Daoy (cell line): ENCODE measurements at places on chromosomes 5 and 9. TPM values are rescaled to one million over a fixed set of nuclear protein-coding genes. Genes with fewer than 3 reads are reported as not detected.
A peak's percentile ranks its signal among the peaks of the same experiment; 100 is the strongest.

GRCh38 chr5:17412760-17413671, 85.0 kb upstream of the TAF11L2 start:
- DNase-seq = peak; percentile 38

- no peak for DNase-seq
Observed at GRCh38 chr5:376799-377325, 55.3 kb downstream of the AHRR start.

DNA sequence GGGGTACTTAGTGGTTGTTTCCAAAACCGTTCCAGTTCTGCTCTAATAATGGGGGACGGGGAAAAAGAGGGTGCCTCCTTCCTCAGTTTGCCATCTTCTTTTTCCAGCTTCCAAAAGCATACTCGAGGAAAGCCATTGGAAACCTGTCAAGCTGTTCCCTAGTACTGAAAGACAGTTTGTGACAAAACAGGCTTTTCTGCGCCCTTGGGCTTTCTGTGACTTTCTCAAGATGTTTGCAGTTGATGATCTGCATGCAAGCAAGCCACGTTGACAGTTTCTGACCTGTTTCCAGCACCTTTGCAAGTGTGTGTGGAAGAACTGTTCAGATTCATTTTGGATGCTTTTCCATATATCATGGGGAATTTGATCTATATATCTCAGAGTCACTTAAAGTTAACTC, 26.7 kb upstream of the PALM2AKAP2 start:
- no peak for DNase-seq

GRCh38 chr5:132898094-132898493, 24.6 kb downstream of the LEAP2 start:
- no peak for DNase-seq

DNA sequence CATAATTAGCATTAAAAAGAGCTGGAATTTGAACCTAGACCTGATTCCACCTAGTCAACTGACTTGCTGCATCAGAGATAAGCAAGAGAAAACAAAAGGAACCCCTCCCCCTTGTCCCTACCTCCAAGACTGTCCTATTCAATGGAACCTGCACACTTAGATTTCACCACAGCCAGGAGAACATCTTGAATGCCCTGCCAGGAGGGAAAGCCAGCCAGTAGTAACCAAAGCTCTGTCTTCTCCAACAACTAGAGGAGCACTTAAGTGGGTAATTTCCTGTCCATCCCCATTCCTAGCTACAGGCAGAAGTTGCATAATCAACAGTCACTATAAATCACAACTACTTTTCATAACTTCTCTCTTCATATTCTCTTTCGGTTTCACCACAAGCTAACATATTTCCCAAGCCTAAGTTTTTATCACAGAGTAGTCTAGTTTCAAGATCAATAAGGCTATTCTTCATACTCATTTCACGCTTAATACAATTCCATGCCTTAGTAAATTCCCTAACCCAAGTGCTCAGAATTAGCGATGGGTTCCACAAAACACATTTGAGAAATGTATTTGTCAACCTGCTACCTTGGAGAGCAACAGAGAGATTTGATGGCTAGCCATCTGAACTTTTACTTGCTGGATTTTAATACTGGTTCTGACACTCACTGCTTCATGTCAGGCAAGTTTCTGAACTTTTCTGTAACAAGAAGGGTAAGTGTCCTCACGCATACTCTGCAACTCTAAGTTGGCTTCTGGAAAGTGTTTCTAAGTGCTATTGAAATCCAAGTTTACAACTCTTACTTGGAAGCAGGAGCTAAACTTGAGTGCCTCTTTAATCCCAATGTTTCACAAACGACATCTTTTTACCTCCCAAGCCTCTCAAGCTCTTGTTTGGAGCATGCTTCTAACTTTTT, 2.0 kb downstream of the DENND1A start:
- peak; percentile 36 for DNase-seq

Gene RXFP3
- total RNA-seq = not detected in 2 replicates

Gene COX7C
- 539 and 714 TPM in 2 replicates for total RNA-seq

DNA sequence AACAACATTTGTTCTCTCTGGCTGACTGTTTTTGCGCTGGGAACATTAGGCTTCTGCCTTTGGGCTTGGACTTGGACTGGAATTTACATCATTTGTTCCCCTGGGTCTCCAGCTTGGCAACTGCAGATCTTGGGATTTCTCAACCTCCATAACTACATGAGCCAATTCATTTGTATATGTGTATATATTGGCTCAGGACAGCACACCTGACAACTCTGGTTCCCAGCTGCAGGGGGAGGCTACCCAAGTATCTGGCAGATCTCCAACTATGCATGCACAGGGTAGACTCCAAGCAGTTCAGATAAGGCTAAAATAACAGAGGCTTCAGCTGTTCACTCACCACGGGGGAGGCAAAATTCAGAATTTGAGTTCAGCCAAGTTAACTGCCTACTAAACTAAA, 31.6 kb upstream of the F2RL1 start:
- peak; percentile 94 for DNase-seq

GRCh38 chr5:139561655-139562451, 714 bp downstream of the UBE2D2 start:
- DNase-seq = peak; percentile 43

- DNase-seq = no peak
Observed at GRCh38 chr9:137721899-137722298, 103.1 kb downstream of the EHMT1 start.

DNA sequence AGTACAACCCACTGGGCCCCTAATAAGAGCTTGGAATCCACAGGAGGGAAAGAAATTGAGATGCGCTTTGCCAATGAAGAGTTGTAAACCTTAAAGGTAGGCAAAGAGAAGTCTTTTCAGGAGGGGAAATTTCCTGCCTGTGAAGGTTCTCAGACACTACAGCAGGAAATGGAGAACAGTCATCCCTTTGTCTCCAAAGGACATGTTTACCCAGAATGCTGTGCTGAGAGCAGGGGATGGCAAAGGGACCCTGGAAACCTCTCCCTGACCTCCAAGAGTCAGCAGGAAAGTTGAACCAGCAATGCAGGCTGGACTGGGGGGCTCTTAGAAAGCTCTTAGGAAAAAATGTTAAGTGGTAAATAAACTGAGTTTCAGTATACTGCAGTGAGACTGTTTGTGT, 103.2 kb downstream of the AK8 start:
- no peak for DNase-seq

- DNase-seq = peak; percentile 90
Observed at GRCh38 chr5:177500685-177501522, 3.5 kb upstream of the PDLIM7 start.

DNA sequence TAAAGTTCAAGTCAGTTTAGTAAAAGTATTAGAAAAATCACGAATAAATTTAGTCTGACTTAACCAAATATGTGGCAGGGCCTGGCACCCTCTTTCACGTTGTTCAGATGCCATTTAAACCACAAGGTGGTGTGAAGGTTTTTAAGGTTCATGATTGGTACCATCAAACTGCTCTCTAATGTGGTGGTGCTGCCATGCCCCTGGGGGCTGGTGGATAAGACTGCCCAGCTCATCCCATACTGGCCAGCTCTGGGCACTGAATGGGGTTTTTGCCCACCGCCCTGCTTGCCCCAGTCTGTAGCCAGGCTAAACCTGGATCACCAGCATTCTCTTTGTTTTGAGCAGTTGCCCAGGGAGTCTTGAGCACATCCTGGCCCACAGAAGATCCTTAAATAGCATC, 159.3 kb downstream of the GABBR2 start:
- DNase-seq = no peak

- DNase-seq = no peak
Observed at GRCh38 chr5:124050120-124050770, 538.3 kb downstream of the CSNK1G3 start.

Gene YTHDC2
- 21.3 and 31.4 TPM in 2 replicates for total RNA-seq

- DNase-seq = no peak
Observed at GRCh38 chr9:129489838-129490582, 130.9 kb downstream of the C9orf50 start.

GRCh38 chr9:113026200-113026599, 14.2 kb upstream of the ZNF883 start:
- DNase-seq = no peak

Gene HACD4
- total RNA-seq = not detected in 2 replicates

Gene IGIP
- total RNA-seq = 1.6 and 1.8 TPM in 2 replicates

DNA sequence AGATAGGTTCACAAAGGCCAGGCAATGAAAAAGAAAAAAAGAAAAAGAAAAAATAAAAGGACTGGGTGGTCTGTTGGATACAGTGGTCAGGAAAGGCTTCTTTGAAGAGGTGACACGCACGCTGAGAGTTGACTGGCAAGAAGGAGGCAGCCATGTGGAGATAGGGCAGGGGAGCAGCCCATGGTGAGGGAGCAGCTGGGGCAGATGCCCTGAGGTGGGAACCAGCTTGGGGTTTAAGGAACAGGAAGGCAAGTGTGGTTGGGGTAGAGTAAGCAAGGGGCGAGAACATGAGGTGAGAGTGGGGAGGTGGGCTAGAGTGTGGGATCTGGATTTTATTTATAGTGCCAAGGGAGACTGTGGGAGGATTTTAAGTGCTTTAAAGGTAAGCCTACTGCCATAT, 6.8 kb downstream of the ENHO start:
- DNase-seq = no peak

DNA sequence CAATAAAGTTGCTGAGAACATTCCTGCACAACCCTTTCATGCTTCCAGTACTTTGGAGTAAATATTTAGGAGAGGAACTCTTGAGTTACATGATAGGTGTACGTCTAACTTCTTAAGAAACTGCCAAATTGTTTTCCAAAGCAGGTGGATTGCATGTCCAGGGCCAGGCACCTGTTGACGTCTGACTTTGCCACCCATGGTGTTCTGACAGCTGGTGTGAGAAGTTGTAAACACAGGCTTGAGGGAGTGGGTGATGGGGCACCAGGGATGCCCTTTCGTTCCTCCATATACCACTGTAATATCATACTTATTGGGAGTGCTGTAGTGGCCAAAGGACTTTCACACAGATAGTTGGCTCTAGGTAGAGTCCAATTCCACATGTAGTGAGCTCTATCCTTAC, 352.1 kb downstream of the GADD45G start:
- no peak for DNase-seq

DNA sequence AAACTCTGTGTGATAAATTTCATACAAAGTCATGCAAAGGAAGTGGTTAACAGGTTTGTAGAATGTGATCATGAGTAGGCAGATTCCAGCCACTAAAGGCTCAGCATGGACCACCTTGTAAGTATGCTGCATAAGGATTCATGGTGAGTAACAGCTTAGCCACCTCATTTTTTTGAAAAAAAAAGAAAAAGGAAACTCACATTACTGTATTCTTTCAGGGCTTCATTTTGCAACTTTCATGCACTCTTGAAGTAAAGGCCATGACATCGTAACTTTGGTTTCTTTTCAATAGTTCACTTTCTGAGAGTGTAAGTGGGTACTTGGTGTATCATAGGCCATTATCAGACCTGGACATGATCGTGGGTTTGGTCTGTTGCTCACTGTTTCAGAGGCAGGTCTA, 175.1 kb downstream of the PCSK1 start:
- peak; percentile 66 for DNase-seq

DNA sequence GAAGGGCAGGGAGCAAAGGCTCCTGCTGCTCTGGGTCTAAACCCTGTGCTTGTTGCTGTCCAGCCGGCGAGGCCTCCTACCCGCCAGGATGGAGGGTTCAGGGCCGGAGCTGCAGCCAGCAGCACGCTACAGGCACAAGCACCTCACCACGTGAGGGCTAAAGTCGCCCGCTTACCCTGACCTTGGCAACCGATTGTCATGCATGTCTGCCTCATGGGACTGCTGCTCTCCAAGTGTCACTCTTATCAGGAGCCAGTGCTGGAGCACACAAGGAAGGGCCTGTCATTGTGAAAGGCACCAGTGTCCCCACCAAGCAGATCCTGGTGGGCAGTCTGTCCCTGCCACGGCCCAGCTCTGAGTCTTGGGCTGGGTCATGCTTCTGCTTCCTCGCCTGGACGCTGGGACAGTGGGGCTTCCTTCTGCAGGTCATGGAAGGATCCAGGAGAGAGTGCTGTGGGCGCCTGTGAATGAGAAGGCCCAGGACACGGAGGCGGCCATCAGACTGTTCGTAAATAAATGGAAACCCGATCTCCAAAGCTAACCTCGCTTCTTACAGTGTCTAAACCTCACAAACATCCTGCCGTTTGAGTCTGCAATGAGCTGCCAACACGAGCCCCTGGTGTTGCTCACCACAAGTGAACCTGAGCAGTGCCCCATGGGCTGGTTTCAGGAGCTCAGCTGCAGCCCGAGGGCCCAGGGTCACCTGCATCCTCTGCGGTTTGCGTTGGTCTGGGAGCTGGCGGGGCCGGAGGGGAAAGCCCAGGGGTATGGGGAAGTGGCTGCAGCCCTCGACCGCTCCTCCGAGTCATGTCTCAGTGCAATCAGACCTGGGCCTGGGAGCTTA, 58.2 kb upstream of the RXRA start:
- no peak for DNase-seq
